Cardiac fibroblast (primary cell): ENCODE measurements at places on chromosomes 5 and 9.

- DNase-seq, result no peak
Measured at GRCh38 chr5:125006011-125006685, 259.7 kb upstream of the ZNF608 start.

DNA sequence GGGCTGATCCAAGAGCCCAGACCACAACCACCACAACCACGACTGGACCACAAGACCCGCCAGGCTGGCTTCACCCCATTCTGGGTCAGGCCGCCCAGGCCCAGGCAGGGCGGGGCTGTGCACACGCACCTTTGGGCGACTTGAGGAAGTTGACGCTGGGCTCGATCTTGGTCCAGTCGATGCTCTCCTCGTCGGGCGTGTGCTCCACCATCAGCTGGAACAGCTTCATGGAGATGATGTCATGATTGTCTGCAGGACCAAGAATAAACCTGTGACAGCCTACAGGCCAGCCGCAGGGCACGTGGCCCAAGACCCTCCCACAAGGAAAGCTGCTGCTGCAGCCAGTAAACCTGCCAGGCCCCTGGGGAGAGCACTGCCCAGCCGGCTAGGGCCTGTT is 17.3 kb downstream of the LMAN2 start:
- no peak for DNase-seq

DNA sequence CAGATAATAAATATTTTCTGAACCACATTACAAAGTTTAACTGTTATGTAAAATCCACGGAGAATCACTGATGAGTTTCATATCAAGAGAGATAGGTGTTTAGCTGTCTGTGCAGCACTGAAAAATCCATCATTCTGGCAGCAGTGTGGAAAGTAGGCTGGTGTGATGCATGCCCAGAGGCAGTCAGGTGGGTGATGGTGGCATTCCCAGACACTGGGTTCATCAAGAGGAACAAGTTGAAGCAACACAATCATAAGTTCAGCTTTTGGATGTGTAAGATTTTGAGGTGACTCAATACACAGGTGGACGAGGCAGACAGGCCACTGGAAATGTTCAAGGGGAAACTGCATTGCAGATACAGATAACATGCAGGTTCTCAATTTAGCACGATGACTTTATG is 11.9 kb downstream of the DNAH5 start:
- DNase-seq, result no peak

DNA sequence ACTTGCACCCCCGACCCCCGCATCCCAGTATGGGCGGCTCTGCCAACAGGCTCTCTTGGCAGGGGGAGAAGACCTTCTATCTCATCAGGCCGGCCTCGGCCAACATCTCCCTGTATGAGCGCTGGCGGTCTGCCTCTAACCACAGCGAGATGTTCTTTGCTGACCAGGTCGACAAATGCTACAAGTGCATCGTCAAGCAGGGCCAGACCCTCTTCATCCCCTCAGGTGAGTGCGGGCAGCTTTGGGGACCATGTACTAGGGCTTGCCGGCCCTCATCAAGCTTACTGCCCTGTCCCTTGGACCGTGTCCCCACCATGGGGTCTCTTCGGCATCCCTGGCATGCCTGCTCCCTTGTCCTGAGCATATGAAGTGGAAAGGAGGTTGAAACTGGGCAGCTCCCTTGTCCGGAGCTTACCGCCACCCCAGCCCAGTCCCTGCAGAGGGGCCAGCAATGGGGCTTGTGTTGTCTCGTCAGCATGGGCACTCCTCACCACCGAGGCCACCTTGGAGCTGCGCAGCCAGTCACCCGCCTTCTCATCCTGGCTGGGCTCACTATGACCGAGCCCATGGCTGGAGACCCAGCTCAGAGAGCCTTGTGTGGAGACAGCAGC is 78.1 kb downstream of the PHF2 start:
- no peak for DNase-seq

GRCh38 chr9:18976709-18977531 is 56.1 kb downstream of the SAXO1 start:
- DNase-seq, result peak; percentile 32

DNA sequence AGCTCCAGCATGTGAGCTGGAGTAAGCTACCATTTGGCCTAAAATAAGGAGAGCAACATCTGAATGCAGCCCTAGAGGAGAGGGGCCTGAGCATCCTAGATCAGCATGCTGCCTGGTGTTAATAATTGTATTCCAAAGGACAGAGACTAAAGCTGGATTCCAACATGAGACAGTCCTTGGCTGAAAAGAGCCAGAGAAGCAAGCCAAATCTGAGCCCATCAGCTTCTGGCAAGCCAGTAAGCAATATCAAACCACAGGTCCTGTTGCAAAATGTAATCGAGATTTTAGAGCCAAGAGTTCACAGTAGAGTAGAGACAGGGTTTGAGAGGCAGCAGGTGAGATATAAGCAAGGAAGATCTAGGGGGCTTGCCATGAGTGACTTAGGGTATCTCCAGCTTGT is 42.3 kb upstream of the DMAC1 start:
- DNase-seq, result no peak

- DNase-seq, result no peak
Measured at GRCh38 chr5:176879663-176880361, 19.3 kb downstream of the HK3 start.

DNA sequence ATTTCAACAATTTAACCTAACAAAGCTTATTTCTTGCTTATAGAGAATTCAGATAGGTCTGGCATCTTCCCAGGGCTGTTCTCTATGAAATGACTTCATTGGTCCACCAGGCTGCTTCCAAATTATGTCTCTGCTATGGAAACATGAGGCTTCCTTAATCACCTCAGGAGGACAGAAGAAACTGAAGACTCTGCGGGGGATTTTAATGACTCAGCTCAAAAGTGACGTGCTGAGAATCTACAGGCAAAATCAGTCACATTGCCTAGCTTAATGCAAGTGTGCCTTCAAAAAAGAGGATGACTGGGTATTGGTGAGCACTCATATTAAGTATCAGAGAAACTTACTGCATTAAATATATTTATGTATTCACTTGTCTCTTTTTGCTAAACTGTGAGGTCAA is 315.5 kb upstream of the RGMB start:
- DNase-seq, result peak; percentile 41

DNA sequence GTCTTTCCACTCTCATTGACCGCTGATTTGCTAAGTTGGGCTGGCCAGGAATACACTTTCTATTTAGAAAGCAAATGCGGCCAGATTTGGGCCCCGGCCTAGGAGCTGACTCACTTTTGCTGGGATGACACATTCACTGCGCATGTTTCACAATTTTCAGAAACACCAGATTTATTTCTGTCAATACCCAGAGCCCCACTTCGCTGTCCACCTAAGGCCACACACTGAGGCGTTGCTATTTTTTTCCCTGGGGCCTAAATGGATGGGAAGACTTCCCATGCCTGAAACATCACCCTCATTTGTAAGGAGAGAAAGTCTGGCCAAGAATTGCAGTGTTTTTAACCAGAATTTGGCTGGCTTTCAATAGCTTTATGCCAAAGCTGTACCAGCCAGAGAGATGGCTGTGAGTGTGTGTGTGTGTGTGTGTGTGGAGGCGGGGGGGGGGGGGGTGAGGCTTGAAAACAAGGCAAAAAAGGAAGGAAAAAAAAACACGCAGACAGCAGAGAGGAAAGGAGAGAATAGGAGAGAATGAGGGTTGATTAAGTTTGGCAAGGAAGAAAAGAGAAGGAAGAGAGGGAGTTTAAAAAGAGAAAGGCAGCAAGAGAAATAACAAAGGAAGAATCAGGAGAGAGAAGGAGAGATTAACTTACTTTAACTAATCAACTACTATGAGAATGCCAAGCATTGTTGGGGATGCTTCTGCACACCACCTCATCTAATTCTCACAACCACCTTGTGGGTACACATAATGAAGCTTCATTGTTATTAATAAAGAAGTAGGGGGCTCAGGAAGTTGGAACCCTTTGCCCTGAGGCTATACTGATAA is 261.4 kb upstream of the KLF4 start:
- DNase-seq, result peak; percentile 99

DNA sequence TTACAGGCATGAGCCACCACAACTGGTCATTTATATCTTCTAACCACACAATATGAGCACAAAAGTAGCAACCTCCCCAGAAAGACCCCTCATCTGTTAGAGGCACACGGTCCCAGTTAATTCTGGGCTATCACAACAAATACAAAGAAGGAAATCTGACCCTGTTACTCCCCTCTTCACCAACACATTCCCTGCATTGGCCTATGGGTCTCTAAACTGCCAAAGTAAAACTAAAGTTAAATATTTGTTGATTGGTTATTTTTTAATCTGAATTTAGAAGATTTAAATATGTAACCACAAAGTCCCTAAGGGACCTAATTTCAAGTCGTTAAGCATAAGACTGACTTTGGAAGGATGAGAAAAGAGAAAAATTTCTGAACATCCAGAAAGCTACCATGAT is 496.7 kb upstream of the NMUR2 start:
- DNase-seq, result no peak

- no peak for DNase-seq
Measured at GRCh38 chr5:151141535-151141934, 16.0 kb downstream of the ANXA6 start.

GRCh38 chr5:42131081-42131480 is 206.0 kb downstream of the FBXO4 start:
- DNase-seq, result no peak

- no peak for DNase-seq
Measured at GRCh38 chr5:110362261-110362660, 364.2 kb downstream of the TMEM232 start.

DNA sequence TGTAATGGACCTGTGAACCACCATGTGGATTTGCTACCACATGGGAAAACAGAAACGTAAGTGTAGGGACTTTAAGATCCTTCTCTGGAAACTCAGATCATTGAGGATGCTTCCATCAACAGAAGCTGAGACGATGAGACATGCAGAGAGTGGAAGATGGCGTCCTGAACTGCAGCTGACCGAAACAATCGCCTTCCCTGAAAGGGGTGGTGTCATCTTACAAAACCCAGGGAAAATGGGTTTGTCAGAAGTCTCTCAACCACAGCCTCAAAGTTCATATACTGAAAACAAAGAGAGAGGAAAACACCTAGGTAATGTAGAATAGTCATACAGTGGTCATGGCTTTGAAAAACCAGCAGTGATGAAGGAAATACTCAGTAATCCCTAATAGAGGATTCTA is 6.6 kb upstream of the PTPN3 start:
- no peak for DNase-seq

- no peak for DNase-seq
Measured at GRCh38 chr9:135605238-135605781, 34.0 kb downstream of the GLT6D1 start.

GRCh38 chr5:10481241-10481935 is 39.7 kb downstream of the ROPN1L start:
- DNase-seq, result no peak

DNA sequence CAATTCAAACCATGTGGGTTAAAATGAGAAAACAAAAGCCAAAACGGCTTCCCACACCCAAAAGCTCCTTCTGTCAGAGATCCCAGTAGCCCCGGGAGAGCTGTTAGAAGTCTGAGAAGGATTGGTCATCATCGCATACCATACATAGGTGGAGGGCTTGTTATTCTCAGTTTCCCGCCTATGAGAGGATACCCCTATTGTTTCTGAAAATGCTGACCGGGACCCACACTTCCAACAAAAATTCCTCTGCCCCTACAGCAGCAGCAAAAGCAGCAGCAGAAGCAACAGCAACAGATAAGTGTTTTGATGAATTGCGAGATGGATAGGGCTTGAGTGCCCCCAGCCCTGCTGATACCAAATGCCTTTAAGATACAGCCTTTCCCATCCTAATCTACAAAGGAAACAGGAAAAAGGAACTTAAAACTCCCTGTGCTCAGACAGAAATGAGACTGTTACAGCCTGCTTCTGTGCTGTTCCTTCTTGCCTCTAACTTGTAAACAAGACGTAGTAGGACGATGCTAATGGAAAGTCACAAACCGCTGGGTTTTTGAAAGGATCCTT is at the start of gene TEK:
Gene TEK (plus strand): TSS at position 245 of the 561 bp plus-strand sequence. CDS start 366 bp downstream, outside the sequence.
- peak; percentile 55 for DNase-seq

DNA sequence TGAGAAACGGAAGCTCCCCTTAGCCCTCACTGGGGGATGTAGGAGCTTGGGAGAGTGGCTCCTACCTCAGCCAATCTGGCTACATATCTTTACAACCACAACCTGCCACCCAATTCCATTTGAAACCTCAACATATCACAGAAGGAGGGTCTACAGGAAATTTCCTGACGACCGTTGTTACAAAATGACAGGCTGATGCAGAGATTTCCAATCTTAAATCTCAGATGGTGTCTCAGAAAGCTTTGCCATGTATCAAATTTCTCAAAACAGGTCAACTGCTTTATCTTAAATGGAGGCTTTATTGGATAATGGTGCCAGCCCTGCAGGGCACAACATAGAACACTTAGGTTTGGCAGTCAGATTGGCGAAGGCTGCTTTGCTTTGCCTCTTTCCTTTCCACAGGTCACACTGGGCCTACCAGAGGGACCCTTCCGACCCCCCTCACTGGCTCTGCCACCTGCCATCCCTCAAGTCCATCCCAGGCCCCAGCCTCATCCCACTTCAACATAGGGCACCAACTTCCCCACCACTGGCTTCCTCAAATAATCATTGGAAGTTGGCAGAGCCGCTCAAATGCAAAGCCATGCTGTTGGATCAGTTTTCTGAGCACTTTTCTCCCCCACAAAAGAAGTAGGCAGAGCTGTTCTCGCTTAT is 11.1 kb upstream of the SPATA31E1 start:
- DNase-seq, result no peak

GRCh38 chr5:64644831-64645230 is 45.5 kb upstream of the SHISAL2B start:
- no peak for DNase-seq

- peak; percentile 89 for DNase-seq
Measured at GRCh38 chr5:57816108-57816507, 333.5 kb upstream of the ACTBL2 start.

DNA sequence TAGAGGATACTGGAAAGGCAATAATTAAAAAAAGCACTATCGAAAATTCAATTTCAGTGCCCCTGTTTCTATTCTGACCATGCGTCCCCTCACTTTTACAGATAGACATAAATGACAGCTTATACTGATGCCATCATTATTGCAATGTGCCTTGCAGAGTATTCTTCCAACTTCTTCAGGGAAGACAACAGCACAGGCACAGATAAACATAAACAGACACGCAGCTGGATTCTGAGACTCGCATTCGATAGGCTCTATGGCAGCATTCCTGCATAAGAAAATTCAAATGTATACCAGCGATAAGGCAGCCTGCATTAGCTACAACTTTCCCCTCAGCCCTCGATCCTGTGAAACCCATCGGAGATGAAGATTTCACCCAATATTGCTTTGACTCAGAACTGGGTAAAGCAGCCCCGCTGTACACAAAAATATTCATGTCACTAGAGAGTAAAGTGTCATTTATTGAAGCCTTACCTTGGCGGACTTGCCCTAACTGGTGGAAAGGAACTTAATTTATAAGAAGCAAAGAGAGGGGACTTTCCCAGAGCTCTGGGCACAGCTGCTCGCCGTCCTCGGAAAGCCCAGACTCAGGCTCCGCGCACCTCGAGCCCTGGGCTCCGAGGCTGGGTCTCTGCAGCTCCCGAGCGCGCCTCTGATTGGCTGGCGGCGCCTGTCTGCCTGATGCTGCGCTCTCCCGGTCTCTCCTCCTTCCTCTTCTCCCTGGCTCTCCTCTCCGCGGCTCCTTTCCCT is at the start of gene CDH18:
Gene CDH18 (minus strand): TSS at position 589 of the 750 bp plus-strand sequence. CDS start 149,214 bp downstream, outside the sequence.
- peak; percentile 45 for DNase-seq
